Right lobe of liver (tissue), 6 donors: ENCODE measurements at places on chromosomes 4 and X.

DNA sequence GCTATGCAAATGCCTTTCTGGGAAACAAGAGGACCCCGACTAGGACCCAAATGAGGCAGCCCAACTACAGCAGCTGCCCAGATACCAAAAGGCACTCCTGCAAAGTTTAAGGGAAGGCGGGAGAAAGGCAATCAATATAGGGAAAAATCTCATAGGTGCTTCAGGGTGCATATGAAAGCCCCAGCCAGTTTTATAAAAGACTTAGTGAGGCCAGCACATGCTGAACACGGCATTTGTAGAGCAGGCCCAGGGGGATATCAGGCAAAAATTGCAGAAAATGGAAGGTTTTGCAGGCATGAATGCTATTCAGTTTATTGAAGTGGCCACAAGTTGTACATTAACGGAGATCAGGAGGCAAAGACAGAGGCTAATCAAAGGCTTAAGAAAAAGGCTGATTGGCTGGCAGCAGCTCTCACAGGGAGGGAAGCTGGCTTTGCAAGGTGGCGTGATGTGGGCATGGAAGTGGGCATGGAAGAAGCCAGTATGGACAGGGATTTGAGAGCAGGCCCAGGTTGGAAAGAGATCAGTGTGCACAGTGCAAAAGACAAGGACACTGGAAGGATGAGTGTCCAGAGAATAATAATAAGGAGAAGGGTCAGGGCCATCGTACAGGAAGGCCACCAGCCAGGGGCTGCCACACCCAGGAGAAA, 37.7 kb upstream of the UGT2B7 start:
- peak; percentile 77 for DNase-seq

GRCh38 chr4:111854494-111855087, 290.7 kb upstream of the FAM241A start:
- DNase-seq = no peak

- no peak for DNase-seq
Observed at GRCh38 chr4:24560868-24561368, 23.4 kb downstream of the DHX15 start.

DNA sequence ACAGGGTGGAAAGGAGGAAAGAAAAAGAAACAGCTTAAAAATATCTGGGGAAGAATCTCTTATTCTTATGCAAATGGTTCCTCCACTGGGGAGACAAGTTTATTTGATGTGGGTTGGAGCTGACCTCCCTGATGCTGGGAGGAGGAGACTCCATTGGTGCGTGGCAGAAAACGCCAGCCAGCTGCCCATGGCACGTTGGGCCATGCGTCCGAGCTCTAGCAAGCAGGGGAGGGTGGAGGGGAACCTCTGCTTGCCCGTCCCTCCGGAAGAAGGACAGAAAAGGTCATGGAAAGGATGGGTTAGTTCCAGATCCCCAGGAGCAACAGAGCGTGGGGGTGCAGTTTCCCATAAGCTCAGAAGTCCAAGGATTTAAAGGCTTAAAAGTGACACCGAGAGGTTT, 210.4 kb downstream of the KLHL4 start:
- no peak for DNase-seq

DNA sequence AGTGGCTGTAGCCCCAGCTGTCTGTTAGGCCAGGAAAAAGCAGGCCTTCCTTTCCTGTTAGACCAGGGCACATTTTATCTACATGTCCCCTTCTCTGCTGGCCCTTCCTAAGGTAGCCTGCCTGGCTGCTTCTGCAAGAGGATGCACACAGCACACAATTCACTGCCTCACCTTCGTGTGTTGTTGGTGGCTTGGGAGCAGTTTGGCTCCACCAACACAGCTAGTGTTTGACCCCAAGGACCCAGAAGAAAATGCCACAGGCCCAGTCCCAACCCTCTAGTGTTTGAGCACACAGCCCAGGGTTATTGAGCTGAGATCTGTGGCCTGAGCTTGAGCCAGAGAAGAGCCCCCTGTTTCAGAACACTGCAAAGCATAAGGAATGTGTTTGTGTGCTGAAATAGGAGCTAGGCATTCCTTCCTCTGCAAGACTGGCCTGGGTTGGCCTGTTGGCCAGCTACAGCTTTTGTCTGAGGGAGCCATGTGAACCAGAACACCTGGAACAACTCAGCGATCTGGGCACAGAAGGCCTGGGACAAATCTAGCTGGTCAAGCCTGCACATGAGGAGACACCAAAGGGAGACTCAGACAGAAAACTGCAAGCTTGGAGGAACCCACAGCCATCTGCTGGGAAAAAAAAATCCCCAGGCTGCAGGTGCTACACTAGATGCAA, 26.4 kb downstream of the MAGEE1 start:
- no peak for DNase-seq

- no peak for DNase-seq
Observed at GRCh38 chrX:120559804-120560203, 958 bp downstream of the CUL4B start.

DNA sequence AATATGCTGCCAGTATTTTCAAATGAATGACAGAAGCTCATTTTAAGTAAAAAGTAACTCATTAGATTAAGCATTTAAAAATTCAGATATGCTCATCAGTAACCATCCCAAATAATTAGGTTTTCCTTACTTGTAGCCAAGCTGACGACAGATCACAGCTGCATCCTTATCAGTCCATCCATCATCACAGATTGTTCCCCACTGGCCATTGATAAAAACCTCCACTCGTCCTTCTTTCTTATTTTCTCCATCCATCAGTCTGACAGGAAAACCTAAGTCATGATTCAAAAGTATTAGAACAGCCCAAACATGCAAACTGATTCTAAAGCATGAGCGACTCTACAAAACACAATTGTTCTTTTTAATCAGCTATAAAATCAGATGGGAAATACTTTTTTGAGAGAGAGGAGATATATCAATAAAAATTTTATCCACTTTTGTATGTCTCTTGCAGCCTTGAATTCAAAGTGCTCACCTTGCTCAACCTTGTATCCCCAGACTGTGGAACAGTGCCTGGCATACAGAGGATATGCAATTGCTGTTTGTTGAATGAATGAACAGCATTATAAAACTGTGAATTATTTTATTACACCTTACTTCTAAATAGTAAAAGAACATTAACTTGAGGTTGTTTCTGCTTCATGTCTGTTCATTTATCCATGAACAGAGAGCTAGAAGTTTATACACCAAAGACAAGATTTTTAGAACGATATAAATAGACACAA, 44.3 kb downstream of the PRSS12 start:
- DNase-seq = no peak

GRCh38 chr4:108398316-108398715, 222.1 kb upstream of the RPL34 start:
- no peak for DNase-seq

GRCh38 chr4:98374643-98375042, 113.5 kb downstream of the RAP1GDS1 start:
- no peak for DNase-seq

GRCh38 chrX:154378059-154378798, 866 bp upstream of the EMD start:
- peak; percentile 97 for DNase-seq

DNA sequence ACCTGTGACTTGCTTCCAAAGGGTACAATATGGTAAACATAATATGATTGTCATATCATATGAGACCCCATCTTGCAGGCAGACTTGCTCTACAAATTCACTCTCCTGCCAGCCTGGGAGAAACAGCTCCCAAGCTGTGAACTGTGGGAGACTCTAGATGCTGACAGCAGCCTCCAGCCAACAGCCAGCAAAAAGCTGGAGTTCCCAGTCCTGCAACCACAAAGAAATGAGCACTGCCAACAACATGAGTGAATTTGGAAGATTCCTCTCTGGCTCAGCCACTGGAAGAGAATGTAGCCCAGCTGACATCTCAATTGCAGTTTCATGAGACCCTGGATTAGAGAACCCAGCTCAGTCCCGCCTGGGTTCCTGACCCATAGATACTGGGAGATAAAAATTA, 145.4 kb downstream of the QDPR start:
- no peak for DNase-seq

- peak; percentile 57 for DNase-seq
Observed at GRCh38 chrX:152926279-152926678, 28.4 kb downstream of the ZNF185 start.

DNA sequence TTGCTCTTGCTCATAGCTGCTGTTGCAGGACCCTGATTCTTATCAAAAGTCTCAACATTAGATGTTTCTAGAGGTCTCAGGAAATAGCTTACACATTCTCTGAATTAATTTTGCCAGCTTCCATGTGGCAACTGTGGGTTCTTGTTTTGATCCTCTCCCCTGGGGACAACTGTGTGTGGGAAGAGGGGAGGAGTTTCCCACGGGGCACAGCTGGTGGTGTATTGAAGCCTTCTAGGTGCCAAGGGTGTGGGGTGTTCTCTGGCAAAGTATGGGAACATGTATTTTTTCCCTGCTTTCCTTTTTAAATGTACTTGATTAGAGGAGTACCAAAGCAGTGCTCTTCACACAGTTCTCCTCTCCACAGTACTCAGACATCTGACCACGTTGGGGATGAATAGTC, 212.7 kb downstream of the RPA4 start:
- DNase-seq = no peak

- DNase-seq = no peak
Observed at GRCh38 chr4:138804711-138805110, 210.9 kb upstream of the NOCT start.

GRCh38 chrX:124737771-124738170, 391.4 kb downstream of the SH2D1A start:
- DNase-seq = no peak
